ENCODE measurements at places on chromosomes 4 and X.

- no peak for DNase-seq
These were observed 5.3 kb upstream of the GPR82 start for GRCh38 chrX:41718481-41719235.

DNA sequence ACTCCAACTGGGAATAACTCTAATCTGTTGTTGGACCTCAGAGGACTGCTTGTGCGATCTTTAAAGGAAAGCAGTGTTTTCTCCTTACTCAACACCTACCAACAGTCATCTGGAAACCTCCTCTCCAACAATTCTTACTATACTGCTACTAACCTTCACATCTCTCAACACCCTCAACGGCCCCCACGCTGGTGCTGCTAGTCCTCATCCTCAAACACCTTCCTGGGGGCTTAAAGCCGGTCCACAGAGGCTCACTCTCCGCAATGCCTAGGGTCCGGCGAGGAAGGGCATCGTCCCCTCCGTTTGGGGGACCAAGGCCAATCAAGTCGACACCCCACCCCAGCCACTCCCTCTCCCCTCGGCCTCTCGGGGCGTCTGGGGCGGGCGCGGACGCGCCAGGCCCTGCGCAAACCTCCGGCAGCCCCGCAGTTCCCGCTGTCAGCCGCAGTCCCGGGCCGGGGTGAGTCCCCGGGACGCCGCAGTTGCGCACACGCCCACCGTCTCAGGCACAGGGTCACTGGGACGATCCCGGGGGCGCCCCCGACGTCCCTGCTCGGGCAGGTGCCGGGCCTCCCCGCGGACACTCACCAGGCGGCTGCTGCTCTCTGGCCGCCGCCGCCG lies 418 bp downstream of the TAB3 start:
- DNase-seq = no peak

GRCh38 chr4:40918330-40918729 lies 168.6 kb downstream of the NSUN7 start:
- peak; percentile 7 for DNase-seq

- DNase-seq = peak; percentile 43
These were observed 5.3 kb downstream of the NAT8L start for GRCh38 chr4:2064276-2064991.

DNA sequence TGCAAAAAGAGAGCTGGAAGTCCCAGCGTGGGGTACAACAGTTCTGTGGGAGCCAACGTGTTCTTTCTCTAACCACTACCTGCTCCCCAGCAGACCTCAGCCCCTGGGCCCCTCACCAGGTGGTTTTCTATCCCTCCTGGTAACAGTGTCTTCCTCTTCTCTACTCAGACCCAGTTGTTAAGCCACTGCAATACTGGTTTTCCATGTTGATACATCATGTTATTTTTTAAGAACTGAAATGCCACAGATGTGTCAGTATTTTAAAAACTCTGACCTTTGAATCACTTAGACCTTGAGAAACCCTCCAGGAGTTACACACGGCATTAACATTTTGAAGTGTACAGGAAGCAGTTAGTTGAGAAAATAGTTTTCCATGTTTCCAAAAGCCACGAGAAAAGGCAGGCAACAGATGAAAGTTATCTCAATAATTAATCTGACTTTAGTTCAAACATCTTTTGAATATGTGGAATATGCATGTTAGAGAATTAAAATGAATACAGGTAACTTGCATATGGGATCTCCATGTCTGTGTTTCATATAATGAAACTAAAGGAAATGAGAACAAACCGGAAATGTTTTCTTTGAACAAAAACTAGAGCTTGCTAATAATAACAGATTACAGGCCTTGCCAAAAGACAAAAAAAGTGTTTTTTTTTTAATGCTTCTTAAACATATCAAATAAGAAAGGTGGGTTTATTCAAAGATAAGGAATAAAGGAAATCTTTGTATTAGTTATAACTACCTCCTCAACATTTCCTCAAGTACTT lies 108.8 kb downstream of the ZNF827 start:
- no peak for DNase-seq

DNA sequence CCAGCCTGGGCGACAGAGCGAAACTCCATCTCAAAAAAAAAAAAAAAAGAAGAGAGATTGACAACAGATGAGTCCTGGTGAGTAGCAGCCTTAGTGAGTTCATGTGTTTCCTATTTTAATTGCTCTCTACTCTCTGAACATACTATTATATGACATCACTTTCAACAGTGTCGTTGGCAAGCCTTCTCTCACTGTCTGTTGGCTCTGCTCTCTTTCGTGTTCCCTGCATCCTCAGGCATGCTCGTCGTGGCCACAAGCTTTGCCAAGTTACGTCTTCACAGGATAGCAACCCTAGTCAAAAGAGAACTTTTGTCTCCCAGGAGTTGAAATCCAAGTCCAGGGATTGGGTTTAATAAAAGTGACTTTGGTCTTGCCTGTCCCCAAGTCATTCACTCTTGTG lies 117.1 kb upstream of the EGFL6 start:
- DNase-seq = no peak

DNA sequence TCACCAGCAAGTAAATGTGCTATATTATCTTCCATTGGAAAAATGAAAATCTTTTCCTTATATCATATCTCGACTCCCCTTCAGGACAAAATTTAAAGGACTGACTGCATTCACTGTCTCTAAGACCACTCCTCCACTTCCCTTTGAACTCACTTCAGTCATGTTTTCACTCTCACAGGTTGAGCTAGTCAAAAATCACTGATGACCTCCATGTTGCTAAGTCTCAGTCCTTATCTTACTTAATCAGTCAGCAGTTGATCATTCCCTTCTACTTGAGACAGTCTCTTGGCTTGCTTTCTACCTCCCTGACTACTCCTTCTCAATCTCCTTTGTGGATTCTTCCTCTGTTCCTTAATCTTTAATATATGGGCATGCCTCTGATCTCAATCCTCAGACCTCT lies 117.0 kb upstream of the LSM6 start:
- DNase-seq = no peak

DNA sequence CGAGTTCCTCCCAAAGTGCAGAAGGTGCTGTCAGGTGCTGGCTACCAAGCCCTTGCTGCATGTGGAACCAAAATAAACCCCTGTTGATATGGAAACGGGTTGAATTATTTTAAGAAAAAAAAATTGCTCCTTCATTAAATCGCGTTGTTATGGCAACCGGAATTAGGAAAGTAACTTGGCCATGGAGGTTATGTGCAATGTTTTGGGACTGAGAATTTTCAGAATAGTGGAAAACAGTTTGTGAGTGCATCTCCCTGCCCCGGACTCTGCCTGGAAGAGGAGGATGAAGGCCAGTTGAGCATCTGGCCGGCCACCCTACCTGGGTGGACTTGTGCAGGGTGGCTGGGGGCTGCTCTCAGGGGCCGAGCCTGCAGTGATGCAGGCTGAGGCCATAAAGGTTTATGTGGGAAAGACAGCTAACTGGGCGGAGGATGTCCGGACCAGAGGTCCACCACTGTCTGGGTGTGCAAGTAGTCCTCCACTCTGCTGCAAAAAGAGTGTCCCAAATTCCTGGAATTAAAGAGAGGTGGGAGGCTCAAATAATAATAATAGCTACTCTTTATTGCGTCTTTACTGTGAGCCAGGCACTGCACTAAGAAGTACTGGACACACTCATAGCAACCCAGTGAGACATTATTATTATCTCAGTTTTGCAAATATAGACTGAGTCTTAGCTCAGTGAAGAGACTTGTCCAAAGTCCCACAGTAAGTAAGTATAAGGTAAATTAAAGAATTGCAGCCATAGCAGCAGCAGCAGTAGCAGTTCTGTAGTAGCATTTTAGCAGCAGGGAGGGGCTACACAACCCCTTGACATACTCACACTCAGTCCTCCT lies 20.6 kb downstream of the RTL5 start:
- no peak for DNase-seq

- DNase-seq = no peak
These were observed 2522.1 kb downstream of the ARAP2 start for GRCh38 chr4:33722254-33722653.

DNA sequence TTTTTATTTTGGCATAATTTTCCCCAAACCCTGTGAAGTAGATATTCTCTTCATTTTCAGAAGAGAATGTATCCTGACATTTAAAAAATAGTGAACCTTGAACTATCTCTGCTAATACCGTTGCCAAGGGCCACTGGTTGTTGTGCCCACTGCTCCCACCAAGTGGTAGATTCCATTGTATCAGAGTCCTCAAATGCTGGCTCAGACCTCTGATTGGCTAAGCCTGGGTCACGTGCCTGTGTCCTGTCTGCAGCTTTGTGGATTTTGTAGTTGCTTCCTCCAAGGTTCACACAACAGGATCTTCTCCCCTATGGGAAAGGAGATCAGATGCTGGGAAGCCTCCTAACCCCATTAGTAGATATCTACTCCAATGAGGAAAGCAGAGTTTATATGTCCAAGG lies 104.8 kb upstream of the CASK start:
- DNase-seq = no peak

DNA sequence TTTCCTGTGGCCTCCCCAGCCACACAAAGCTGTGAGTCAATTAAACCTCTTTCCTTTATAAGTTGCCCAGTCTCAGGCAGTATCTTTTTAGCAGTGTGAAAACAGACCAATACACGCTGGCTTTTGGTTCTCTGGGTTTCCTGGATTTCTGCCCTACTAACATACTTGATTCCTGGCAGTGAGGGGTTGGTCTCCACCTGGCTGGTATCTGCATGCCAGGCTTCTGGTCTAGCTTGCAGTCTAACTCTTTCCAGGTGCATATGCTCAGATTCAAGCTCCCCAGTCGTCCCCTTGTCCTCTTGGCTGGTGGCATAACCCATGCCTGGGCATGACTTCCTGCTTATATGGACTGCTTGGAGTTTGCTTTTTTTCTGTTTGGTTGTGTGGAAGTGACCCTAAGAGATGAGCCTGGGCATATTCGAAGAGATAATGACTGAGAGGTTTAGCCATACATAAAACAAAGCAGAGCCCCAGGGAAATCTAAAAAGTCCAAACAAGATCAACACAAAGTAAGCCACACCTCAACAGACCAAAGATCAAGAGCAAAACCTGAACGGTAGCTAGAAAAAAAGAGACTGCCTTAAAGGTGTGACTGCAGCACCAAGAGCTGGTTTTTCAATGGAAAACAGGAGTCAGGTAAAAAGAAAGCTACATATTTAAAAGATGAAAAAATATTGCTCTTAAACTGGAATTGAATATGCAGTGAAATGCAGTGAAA lies 102.1 kb upstream of the STS start:
- no peak for DNase-seq

DNA sequence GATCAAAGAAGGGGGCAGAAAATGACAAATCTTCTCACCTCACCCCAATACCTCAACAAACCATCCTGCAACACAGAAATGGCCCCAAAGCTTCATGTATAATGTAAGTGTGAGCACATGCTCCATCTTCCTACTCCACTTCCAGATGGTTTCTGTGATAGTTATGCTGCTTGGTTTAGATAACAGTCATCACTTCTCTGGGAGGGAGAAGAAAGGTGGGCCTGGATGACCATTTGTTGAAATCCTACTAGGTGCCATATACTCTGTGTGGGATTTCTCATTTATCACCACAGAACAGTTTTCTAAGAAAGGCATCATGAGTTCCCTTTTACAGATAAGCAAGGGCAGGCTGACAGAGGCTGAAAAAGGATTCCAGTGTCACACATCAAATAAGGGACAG lies 31.3 kb upstream of the NXF3 start:
- no peak for DNase-seq

GRCh38 chr4:3283916-3284315 lies 8.9 kb upstream of the RGS12 start:
- no peak for DNase-seq

GRCh38 chrX:15493118-15493962 lies at the start of gene PIR:
Gene PIR, minus strand, starts transcription at chrX:15493333. Its CDS starts 2,076 bp downstream, at chrX:15491257.
- peak; percentile 92 for DNase-seq

GRCh38 chr4:106186201-106186600 lies 129.8 kb downstream of the TBCK start:
- DNase-seq = no peak

DNA sequence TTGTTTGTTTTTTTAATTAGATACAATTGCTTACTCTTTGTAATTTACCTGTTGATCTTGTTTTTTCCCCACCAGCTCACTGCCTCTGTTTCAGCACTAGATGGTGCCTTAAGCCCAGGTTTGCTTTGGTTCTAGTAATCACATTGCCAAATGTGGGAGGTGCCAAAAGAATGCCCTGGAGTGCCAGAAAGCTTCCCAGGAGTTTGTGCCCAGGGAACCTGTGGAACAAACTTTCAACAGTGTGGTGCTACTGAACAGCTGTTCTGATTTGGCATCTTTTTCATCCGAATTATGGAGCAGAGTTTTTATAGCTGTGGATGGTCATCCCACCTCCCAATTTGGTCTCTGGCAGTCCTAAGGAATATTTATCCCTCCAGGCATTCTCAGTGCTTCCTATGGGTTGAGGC lies 1000.7 kb downstream of the STIM2 start:
- peak; percentile 60 for DNase-seq

DNA sequence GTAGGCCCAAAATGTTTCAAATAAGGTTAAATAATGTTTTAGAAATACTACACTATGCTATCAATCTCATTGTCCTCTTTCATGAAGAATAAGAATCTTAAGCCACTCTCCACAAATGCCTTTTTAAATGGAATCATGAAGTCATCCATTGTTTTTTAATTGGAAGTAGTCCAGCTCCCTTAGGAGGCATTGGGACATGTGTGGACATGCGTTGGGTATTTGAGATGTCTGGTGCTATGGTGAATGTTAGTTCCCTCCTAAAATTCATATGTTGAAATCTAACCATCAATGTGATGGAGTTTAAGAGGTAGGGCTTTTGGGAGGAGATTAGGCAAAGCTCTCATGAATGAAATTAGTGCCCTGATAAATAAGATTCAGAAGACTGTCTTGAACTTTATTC lies 289.0 kb downstream of the C4orf33 start:
- DNase-seq = no peak

DNA sequence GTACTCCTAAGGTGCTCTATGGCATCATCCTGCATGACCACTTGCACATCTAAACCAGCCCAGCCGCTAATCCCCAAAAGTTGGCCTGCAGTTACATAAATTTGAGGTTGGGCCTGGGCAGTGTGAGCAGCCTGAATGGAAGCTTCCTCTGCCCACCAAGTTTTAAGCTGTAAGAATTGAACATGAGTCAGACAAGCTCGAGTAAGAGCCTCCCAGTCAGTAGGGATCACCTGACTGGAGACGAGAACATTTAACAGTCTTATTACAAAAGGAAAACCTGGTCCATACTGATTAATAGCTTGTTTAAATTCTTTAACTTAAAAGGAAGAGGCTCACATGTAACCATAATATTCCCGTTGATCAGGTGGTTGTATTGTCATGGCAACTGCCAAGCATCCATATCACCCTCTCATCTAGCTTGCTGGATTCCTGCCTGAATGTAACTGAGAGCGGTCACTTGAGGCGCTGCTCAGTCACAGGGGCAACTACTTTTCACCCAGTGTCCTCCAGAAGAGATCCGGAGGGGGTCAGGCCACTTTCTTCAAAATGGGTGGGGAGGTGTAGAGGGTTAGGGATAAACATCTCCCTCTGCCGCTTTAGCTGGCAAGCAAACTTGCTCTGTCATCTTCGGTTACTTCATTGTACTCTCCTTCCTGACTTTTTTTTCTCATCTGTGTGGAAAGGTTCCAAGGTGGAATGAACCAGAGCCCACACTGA lies 56.6 kb upstream of the WDR1 start:
- no peak for DNase-seq

- no peak for DNase-seq
These were observed 860.0 kb upstream of the POU3F4 start for GRCh38 chrX:82648062-82648461.
